ENCODE measurements at places on chromosomes 11 and 22. TPM values are rescaled to one million over a fixed set of nuclear protein-coding genes. Genes with fewer than 3 reads are reported as not detected.

The OR6A2 gene
- total RNA-seq: 0.51 TPM

The XRRA1 gene
- 8.0 TPM for total RNA-seq

The FOLR1 gene
- total RNA-seq: not detected

The CDC42EP1 gene
- total RNA-seq: 51.2 TPM

The XKR3 gene
- total RNA-seq: not detected

DNA sequence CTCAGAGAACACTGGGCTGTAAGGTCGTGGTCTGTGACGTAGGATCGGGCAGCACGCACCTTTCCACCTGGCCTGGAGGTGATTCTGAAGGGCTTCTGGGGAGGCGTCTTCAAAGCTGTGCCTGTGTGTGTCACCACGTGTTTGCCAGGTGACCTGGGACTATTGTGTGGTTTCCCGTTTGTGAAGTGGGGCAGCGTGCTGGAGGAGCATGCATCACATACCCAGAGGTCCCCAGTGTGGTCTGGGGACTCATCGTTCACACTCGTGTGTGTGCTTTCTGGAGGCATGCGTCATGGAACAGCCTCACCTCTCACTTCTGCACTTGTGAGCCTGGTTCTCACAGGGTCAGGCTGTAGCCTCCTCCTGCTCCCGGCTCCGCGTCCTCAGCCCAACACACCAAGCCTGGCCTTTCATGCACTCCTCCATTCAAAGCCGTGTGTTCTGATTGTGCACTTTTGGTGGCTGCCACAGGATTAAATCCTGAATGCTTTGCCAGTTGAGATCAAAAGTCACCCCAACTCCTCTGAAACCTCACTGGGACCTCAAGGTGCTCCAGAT lies 106.3 kb downstream of the KCNQ1OT1 start:
- H3K27ac ChIP-seq: peak overlapping the region; percentile 19
- no peak overlapping the region for H3K4me3 ChIP-seq
- no peak for DNase-seq
- peaks cover 27% of the 10 kb centered on the region for H3K36me3 ChIP-seq
- no peaks in the 10 kb centered on the region for H3K4me1 ChIP-seq

DNA sequence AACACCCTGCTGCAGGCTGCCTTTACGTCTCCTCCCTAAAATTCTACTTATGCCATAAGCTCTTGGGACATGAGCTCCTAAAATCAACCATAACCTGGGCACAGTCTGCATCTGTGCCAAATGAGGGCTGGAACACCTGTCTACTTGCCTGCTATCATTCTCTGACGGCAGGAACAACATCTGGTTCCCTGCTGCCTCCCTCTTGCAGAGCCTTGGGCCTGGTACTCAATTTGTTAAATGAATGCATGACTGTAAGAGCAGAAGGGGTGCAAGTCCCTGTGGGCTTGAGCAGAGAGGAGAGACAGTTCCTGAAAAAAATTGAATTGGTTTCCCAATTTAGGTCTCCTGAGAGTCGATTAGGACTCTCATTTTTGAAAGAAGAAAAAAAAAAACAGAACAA lies 66.7 kb upstream of the CSNK2A3 start:
- no peak overlapping the region for H3K4me3 ChIP-seq
- DNase-seq: no peak
- H3K4me1 ChIP-seq: peaks cover 41% of the 10 kb centered on the region
- H3K36me3 ChIP-seq: peaks cover 19% of the 10 kb centered on the region

- peaks cover 4% of the 10 kb centered on the region for H3K27me3 ChIP-seq
- no peak for DNase-seq
- H3K27ac ChIP-seq: no peak overlapping the region
- no peaks in the 10 kb centered on the region for H3K36me3 ChIP-seq
These were observed 102.2 kb downstream of the SEZ6L start for GRCh38 chr22:26271427-26271826.

DNA sequence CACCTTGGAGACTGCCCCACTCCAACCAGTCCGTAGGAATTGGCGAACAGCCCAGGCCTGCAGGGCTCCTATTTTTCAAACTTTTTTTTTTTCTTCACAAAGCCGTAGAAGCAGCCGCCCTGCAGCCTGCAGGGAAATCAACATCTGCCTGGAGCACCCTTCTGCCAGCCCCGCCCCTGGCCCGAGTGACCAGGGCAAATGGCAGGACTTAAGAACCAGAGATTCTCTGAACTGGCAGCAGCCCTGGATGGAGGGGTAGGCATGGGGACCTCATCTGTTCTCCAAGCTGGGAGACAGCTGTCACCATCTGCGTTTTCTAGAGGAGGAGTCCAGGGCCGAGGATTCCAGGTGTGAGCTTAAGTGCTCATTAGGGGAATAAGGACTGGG lies 5.6 kb downstream of the SCN2B start:
- peaks cover 10% of the 10 kb centered on the region for H3K4me1 ChIP-seq
- H3K27ac ChIP-seq: no peak overlapping the region
- DNase-seq: no peak
- no peaks in the 10 kb centered on the region for H3K36me3 ChIP-seq

DNA sequence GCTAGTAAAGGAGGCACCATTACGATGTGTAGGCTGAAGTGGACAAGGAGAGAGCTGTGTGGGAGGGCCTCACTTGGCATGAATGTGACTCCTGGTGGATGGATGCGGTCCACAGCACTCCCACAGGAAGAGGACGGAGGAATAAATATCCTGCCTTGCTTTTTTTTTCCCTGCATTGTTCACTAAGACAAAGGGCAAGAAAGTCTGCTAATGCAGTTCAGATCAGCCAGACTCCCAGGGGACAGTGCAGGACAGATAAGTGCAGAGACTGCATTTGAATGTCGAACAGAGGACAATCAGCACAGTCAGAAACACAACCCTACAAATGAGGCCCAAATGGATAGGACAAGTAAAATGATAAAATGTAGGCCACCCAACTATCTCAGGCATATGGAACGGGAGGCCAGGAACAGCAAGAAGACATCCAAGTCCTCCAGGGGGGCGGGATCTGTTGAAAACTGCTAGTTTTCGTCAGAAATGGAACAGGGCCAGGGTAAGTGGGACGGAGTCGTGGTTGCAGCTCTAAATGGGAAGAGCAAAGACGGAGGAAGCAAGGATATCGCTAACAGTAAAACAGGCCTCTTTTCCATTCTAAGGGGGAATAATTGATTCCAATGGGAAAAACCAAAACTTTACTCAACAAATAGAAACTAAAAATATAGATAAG lies 25.2 kb upstream of the OR8B8 start:
- peak overlapping the region; percentile 97 for H3K27ac ChIP-seq
- no peaks in the 10 kb centered on the region for H3K36me3 ChIP-seq
- peaks cover 4% of the 10 kb centered on the region for H3K27me3 ChIP-seq
- no peak overlapping the region for H3K4me3 ChIP-seq
- H3K4me1 ChIP-seq: peaks cover 65% of the 10 kb centered on the region
- peak; percentile 38 for DNase-seq

- H3K27me3 ChIP-seq: peaks cover 4% of the 10 kb centered on the region
- no peak overlapping the region for H3K27ac ChIP-seq
- no peaks in the 10 kb centered on the region for H3K36me3 ChIP-seq
- no peak overlapping the region for H3K4me3 ChIP-seq
- no peak for DNase-seq
These were observed 216.2 kb downstream of the DSCAML1 start for GRCh38 chr11:117580866-117581265.

DNA sequence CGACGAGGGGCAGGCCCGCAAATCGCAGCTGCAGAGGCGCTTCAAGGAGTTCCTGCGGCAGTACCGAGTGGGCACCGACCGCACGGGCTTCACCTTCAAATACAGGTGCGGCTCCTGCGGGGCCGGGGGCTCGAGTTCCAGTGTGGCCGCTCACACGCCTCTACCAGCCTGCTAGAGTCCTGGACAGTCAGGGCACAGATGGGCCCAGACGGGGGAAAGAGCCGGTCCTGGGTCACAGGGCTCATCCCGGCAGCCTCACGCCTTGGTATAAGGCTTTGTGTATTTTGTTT lies 506 bp downstream of the MCM5 start:
- H3K4me3 ChIP-seq: peak overlapping the region; percentile 96
- no peak overlapping the region for H3K27ac ChIP-seq
- peak; percentile 23 for DNase-seq

DNA sequence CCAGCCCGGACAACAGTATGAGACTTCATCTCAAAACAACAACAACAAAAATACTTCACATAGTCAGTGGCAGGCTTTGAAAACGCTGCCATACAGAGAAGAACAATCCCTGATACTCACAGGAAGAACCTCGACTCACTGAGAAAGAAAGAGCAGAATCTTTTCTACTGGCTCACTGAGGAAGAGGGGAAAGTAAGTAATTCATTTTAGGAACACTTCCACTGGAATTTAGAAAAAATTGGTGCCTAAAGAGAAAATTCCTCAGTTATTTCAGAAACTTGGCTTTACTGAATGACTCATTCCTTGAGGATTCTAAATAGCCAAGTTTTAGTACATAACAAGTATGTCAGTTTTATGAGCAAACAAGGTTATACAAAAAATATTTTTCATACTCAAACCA lies 12.3 kb downstream of the NARS2 start:
- peaks cover 9% of the 10 kb centered on the region for H3K36me3 ChIP-seq
- peak overlapping the region; percentile 84 for H3K27ac ChIP-seq
- no peaks in the 10 kb centered on the region for H3K27me3 ChIP-seq
- H3K4me3 ChIP-seq: no peak overlapping the region
- peaks cover 38% of the 10 kb centered on the region for H3K4me1 ChIP-seq

DNA sequence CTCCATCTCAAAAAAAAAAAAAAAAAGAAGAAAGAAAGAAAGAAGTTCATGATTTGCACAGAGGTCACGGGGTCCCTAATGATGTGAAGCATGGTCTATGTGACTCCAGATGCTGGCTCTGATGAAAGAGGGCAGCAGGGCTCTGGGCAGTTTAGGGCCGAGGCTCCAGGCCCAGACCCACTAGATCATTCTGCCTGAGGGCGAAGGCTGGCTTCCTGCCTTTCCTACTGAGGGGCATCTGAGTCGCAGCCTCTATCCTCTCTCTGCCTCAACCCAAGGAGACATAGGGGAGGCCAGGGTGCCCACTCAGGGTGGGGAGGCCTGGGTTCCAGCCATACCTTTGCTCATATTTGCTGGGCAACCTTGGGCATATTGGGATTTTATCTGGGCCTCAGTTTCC lies 4.8 kb downstream of the SLC35E4 start:
- peaks cover 10% of the 10 kb centered on the region for H3K27me3 ChIP-seq
- no peak for DNase-seq
- H3K36me3 ChIP-seq: peaks cover 5% of the 10 kb centered on the region
- H3K4me3 ChIP-seq: no peak overlapping the region
- H3K27ac ChIP-seq: no peak overlapping the region

DNA sequence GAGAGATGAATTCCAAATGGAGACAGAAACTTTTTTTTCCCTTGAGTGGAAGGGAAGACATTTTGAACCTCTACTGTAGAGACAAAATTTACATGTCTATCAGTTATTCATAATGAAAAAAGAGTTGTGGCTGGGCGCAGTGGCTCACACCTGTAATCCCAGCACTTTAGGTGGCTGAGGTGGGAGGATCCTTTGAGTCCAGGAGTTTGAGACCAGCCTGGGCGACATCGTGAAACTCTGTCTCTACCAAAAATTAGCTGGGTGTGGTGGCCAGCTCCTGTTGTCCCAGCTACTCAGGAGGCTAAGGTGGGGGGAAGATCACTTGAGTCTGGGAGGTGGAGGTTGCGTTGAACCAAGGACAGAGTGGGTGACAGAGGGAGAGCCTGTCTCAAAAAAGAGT lies 4.1 kb downstream of the EED start:
- no peak overlapping the region for H3K27ac ChIP-seq
- H3K27me3 ChIP-seq: no peaks in the 10 kb centered on the region
- H3K36me3 ChIP-seq: no peaks in the 10 kb centered on the region
- no peak overlapping the region for H3K4me3 ChIP-seq

- no peaks in the 10 kb centered on the region for H3K4me1 ChIP-seq
- peak overlapping the region; percentile 72 for H3K27ac ChIP-seq
- peaks cover 23% of the 10 kb centered on the region for H3K36me3 ChIP-seq
- DNase-seq: no peak
- H3K4me3 ChIP-seq: peak overlapping the region; percentile 42
These were observed 433.9 kb downstream of the TBC1D22A start for GRCh38 chr22:47196166-47196849.

- no peaks in the 10 kb centered on the region for H3K36me3 ChIP-seq
- H3K27me3 ChIP-seq: peaks cover 10% of the 10 kb centered on the region
- no peak for DNase-seq
These were observed 120.2 kb downstream of the NECTIN1 start for GRCh38 chr11:119608781-119609180.

DNA sequence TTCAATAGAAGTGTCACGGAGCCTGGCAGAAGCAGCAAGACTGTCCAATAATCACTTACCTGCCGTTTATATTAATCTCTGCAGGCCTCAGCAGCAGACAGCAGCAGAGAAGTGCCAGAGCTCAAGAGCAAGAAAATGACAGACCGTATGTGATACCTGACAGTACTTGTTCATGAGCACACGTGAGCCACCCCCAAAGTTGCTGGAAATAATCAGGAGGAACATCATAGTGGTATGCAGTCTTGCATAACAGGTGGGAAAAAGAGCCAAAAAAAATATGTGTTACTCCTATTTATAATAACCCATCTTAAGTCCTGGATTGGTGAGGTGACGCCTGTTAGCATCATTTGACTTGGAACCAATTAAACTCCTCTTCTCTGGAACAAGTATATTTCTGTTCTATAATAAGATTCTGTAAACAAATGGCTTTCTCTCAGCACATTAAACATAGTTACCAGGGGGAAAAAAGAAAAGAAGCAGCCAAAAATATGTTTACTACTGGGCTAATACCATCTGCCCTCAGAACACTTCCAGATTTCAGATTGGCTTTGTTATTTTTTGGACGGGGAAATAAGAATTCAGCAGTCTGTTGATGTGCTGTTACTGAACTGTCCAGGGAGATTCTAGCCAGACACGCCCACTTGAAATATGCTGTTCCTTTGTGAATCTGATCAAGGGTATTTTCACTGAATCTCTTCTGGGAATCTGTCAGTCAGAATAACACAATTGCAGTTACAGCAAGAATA lies 7.9 kb upstream of the SLN start:
- H3K4me1 ChIP-seq: no peaks in the 10 kb centered on the region
- H3K27me3 ChIP-seq: peaks cover 2% of the 10 kb centered on the region
- no peak overlapping the region for H3K4me3 ChIP-seq
- H3K36me3 ChIP-seq: no peaks in the 10 kb centered on the region

- peaks cover 4% of the 10 kb centered on the region for H3K27me3 ChIP-seq
- H3K4me3 ChIP-seq: peak overlapping the region; percentile 47
- peaks cover 4% of the 10 kb centered on the region for H3K4me1 ChIP-seq
- peaks cover 32% of the 10 kb centered on the region for H3K36me3 ChIP-seq
- DNase-seq: no peak
- no peak overlapping the region for H3K27ac ChIP-seq
These were observed 9.4 kb upstream of the NAP1L4 start for GRCh38 chr11:3001496-3001895.
